Activated T-helper 17 cell treated with anti-CD3 and anti-CD28 coated beads, Interleukin-2, amount 50 U/mL, for 72 hours (primary cell): ENCODE measurements at places on chromosomes 2 and 18. TPM values are rescaled to one million over a fixed set of nuclear protein-coding genes. Genes with fewer than 3 reads are reported as not detected.

DNA sequence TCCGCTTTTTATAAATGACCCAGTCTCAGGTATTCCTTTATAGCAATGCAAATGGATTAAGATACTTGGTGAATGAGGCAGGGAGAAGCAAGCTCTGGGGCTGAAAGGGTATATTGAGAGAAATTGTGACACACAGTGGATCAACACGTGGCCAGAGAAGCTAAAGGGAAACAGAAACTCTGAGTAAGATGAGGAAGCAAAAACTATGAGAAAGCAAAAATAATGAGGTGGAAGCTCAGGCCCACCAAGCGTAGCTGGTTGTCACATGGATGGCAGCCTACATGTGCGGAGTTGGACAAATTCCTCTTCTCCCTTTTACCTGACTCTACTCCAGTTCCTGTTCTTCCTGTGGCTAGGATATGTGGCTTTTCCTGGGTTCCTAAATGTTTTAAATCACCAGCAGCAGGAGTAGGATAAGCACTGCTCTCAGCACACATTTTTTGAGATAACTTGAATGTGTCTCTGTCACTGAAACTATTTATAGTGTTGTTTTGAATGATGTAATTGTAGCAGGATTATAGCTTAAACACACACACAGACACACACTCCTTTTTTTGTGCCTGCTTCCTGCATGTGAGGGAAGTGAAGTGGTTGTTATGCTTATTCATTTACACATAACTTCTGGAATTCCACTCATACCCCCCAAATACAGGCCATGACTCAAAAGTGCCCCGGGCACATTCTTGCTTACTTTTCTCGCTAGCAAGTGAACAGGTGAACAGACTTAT is 30.1 kb upstream of the EPC2 start:
- ATAC-seq: peak; percentile 92

DNA sequence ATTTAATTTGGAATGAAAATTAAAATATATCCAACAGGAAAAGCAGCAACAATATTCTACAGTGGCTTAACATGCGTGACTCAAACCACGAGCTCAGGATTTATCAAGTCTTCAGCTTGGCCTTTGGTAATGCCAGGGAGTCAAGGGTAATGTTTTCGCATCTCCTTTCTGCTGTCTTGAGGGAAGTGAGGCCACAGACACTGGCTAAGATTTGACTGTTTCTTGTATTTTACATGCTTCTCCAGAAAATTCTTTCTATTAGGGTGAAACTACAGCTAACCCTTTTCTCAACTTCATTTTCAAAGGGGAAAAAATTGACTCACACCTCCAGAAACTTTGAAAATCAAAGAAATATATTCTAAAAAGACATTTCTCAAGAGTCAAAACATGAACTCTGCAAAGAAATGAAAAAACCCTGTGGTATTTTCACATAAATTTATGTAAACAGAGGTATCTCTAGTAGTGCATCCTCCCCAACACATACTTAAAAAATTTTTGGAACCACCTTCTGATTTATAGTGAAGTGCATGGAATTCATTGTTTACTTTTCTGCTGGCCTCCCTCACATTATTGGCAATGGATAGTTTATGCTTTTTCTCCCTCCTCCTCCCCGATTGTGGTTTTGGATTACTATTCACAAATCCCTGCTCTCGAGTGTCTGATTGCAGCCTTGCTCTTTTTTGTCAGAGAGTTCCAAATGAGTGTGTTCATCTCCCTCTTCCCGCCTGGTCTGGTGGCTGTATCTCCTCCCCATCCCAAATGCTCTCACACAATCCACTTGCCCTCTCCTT is 48.7 kb downstream of the DPP4 start:
- ATAC-seq: peak; percentile 56

The CRYBA2 gene
- total RNA-seq: not detected

- ATAC-seq: no peak
Measured at GRCh38 chr2:234415706-234416105, 81.2 kb downstream of the ARL4C start.

DNA sequence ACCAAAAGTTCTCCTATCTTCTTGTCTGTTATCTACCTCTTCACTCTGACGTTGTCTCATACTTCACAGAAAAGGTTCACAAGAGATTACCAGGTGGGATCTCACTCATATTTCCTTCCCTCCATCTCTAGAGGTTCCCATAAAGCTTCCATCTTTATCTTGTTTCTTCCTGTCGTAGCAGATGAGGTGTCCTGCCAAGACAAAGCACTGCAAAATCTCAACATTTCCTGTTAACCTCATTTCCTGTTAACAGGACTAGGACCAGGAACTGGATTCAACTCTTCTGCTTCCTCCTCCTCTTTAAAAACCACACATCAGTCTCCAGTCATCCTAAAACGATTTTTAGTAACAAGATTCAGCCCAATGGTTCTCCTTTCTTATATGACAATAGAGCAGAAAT is 512.8 kb upstream of the NRP2 start:
- no peak for ATAC-seq

- no peak for ATAC-seq
Measured at GRCh38 chr2:39160982-39161381, 40.1 kb upstream of the SOS1 start.

- ATAC-seq: no peak
Measured at GRCh38 chr18:3230401-3231334, 10.9 kb upstream of the MYOM1 start.

GRCh38 chr2:201797175-201797840 is 9.0 kb upstream of the CDK15 start:
- no peak for ATAC-seq

The STPG4 gene
- 0.50 TPM for total RNA-seq

The CCDC93 gene
- total RNA-seq: 30.6 TPM

The COL6A3 gene
- total RNA-seq: 30.7 TPM

The DAW1 gene
- total RNA-seq: not detected

DNA sequence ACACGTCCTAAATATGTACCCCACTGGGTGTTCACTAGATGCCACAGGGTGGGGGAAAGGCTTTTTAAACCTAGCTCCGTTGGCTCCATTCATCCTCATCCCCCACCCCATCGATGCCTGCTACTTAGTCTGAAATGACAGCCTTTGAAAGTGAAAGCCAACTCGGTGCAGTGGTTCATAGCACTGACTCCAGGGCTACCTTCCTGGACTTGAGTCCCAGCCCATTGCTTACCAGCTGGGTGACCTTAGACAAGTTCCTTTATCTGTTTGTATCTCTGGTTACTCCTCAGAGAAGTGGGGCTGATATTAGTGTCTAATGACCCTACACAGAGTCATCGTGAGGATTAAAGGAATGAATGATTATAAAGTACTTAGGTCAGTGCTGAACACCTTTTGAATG is 24.4 kb downstream of the EHD3 start:
- no peak for ATAC-seq

The HOXD12 gene
- not detected for total RNA-seq

- peak; percentile 37 for ATAC-seq
Measured at GRCh38 chr2:197804758-197805714, 643 bp downstream of the PLCL1 start.

GRCh38 chr2:9010866-9011265 is 7.4 kb upstream of the MBOAT2 start:
- no peak for ATAC-seq

DNA sequence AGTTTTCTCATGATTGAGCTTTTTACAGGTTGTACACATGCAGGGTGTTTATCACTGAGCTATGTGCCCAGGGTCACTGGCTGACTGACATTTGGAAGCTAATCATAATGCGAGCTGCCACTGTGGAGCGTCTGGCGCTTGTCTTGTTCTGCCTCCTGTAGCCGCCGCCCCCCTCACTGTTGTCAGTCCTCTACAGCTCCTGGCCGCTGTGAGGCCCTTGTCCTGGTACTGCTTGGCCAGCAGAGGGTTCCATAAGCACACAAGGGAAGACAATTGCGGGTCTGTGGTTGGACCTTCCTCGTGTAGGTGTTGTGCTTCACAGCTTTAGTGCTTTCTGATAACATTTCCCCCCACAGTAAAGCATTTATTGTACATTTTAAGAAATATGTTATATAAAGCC is 105.6 kb upstream of the LDLRAD4 start:
- ATAC-seq: no peak

The R3HDM1 gene
- 51.5 TPM for total RNA-seq

DNA sequence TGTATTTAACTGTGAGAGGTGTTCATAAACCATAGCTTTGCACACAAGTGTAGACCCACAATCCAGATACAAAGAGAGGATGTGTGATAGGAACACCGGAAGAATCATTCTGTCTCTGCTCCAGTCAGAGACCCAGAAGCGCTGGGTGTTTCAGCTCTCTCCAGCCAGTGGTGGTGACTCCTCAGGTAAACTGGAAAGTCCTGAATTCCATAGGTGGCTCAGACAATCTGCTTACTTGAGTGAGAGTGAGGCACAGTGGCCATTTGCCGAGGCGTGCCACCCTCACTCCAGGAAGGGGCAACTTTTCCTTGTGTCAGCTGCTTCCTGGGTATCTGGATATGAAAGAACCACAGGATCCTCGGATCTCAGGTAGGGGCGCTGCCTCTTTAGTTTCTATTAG is 171.5 kb downstream of the KCNS3 start:
- ATAC-seq: no peak

DNA sequence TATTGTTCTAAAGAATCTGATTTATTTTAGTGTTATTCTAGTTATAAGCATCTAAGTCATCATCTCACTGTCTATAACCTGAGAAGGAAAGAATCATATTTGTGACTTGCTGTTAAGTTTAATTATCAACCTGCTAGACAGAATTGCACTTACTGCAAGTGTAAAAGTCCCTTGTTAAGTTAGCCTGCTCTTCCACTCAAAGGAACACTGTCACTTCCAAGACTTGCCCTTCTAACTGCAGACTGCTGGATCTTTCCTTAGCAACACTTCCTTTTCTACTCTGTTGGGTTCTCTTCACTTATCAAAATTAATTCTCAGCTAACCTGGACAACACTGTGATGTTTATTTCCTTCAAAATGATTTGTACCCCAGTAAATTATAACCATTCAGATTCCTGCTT is 323.2 kb upstream of the TFPI start:
- no peak for ATAC-seq

The GATA6 gene
- not detected for total RNA-seq

DNA sequence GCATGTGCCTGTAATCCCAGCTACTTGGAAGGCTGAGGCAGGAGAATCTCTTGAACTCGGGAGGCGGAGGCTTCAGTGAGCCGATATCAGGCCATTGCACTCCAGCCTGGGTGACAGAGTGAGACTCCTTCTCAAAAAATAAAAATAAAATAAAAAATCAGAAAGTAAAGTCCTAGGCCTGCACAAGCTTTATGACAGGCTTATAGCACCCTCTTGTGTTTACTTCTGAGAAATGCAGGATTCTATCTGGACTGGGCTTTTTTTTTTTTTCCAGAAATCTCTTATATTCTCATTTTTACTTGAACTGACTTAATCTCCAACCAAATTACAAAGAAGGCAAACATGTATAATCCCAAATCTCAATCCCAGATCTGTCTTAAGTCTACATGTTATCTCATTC is 26.1 kb upstream of the REG3G start:
- ATAC-seq: no peak

The KLHL29 gene
- 0.56 TPM for total RNA-seq

GRCh38 chr2:231795525-231796327 is 9.5 kb downstream of the COPS7B start:
- ATAC-seq: no peak

The NOSTRIN gene
- total RNA-seq: not detected

DNA sequence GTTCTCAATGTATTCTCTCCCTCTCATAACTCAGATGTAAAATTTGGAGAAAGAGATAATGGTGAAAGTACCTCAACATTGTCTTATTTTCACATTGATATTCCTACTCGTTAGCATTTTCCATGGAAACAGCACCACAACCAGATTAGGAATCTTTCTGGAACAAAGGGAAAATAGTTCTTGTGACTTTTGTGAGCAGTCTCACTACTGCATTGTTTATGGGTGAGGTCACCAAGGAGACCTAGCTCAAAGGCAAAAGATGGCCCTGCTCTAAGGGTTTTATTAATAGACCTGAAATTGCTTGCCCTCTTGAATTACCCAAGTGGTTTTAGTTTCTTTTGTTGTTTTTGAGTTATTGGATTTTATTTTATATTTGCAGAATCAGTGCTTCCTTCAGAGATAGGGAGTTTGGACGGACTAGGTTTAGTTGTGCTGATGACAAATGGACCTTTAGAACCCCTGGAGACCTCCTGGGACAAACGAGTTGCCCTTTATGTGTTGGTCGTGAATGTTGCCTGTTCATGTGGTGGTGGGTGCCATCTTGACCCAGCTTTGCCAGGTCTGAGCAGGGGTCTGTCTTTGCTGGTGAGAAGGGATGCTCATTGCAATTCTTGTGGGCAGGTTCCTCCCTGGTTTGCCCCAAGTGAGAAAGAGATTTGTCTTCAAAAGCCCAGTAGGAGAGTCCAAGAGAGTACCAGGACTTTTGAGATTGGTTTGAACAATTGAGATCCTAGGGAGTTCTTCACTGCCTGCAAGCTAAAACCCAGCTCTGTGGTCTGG is 58.1 kb downstream of the INPP4A start:
- no peak for ATAC-seq

The MROH2A gene
- total RNA-seq: not detected

The TTN gene
- 0.84 TPM for total RNA-seq

- no peak for ATAC-seq
Measured at GRCh38 chr2:275466-275865, 10.7 kb downstream of the ACP1 start.

The AQP12A gene
- not detected for total RNA-seq

The ATRAID gene
- 59.2 TPM for total RNA-seq

DNA sequence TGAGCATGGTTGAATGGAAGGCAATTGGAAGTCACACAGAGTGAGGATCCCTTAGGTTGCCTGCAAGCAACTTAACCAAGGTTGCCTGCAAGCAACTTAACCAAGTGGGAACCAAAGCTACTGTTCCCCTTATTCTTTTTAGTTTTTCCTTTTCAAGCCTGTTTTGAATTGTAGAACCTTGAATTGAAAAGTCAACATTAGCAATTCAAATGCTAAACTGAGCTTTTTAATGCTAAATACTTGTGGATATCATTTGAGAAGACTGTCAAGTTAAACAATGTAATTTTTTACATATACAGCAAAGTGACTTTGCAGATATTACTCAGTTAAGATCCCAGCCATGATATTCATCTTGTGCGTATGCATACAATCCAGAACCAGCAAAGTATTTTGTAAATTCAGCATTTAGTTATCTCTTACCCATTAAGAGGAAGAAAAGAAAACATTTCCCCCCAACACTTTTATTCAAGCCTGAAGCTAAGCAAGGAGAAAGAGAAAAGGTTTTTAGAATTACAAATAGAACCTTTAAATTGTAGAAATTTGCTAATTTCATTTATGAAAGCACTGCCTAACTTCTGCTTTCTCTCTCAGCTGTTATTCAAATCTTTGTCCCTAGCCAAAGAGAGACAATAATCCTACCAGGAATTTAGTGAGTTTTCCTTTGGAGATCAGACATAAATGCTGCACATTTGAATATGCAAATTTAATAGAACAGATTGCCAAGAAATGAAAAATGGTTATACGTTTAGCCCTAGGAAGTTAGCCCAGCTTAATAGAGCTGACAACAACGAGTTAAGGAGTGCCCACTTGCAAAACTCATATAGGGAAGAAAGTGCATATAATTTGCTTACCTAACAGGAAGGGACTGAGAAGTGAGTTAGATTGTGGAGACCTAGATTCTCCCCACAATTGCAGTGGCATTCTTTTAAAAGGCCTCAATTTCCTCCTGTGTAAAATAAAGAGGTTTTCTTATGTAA is 643.2 kb upstream of the PIK3C3 start:
- no peak for ATAC-seq
